ENCODE measurements at places on chromosomes 6 and 20. TPM values are rescaled to one million over a fixed set of nuclear protein-coding genes. Genes with fewer than 3 reads are reported as not detected.

The SLC32A1 gene
- 13.7 TPM for total RNA-seq

The SAMD10 gene
- total RNA-seq = 7.9 TPM

The GPR6 gene
- total RNA-seq = 0.27 TPM

The MCHR2 gene
- total RNA-seq = 0.91 TPM

The SMLR1 gene
- total RNA-seq = not detected

The TDRD6 gene
- total RNA-seq = 1.9 TPM

The ENPP5 gene
- 19.8 TPM for total RNA-seq

The OR2B6 gene
- not detected for total RNA-seq

The ASIP gene
- not detected for total RNA-seq

The BMP5 gene
- 17.4 TPM for total RNA-seq

The MOXD1 gene
- 4.5 TPM for total RNA-seq

The IL20RA gene
- total RNA-seq = 0.36 TPM

The MYCT1 gene
- total RNA-seq = 3.1 TPM

The ZSCAN23 gene
- total RNA-seq = 19.9 TPM

The TRIM31 gene
- not detected for total RNA-seq

The RSPO3 gene
- 7.4 TPM for total RNA-seq

The C6orf132 gene
- total RNA-seq = not detected

The HCK gene
- total RNA-seq = 2.6 TPM

The PI16 gene
- 0.73 TPM for total RNA-seq

The ZBTB46 gene
- 20.3 TPM for total RNA-seq

The KCNK15 gene
- total RNA-seq = 0.27 TPM

The SULF2 gene
- 22.6 TPM for total RNA-seq

The RIMS1 gene
- total RNA-seq = 247 TPM

The NOTCH4 gene
- total RNA-seq = 6.9 TPM

The FAM217B gene
- 10.1 TPM for total RNA-seq

The NEU1 gene
- 11.7 TPM for total RNA-seq

The PXDC1 gene
- 17.6 TPM for total RNA-seq

The ARG1 gene
- total RNA-seq = 1.3 TPM

The COX4I2 gene
- not detected for total RNA-seq

The TAAR1 gene
- not detected for total RNA-seq

The BCAS1 gene
- 6.1 TPM for total RNA-seq

The FKBP1C gene
- total RNA-seq = 0.36 TPM

The NNAT gene
- total RNA-seq = 629 TPM

The KCNK17 gene
- total RNA-seq = 1.5 TPM

Measured in cerebellum (tissue), 4 donors.